ENCODE measurements at places on chromosomes 2 and 18.

- DNase-seq: no peak
These were observed 78.5 kb downstream of the KLF7 start for GRCh38 chr2:207087046-207087902.

GRCh38 chr2:200131307-200131706 is 175.2 kb upstream of the SPATS2L start:
- no peak for DNase-seq

DNA sequence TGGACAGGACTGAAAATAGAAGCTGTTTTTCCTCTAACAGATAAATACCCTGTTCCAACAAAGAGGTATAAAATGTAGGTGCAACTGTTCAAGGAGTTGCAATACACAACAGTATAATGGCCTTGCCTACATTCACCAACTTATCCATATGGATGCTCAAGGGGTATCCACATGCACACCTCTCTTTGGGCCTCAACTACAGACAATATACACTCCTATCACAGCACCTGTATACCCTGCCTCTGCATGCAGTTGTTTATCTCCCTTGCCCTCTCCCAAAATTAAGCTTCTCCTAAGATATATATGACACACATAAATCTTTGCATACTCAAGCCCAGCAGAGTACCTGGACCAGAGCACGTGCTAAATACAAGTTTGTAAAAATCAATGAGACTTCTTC is 37.3 kb downstream of the DARS1 start:
- no peak for DNase-seq

DNA sequence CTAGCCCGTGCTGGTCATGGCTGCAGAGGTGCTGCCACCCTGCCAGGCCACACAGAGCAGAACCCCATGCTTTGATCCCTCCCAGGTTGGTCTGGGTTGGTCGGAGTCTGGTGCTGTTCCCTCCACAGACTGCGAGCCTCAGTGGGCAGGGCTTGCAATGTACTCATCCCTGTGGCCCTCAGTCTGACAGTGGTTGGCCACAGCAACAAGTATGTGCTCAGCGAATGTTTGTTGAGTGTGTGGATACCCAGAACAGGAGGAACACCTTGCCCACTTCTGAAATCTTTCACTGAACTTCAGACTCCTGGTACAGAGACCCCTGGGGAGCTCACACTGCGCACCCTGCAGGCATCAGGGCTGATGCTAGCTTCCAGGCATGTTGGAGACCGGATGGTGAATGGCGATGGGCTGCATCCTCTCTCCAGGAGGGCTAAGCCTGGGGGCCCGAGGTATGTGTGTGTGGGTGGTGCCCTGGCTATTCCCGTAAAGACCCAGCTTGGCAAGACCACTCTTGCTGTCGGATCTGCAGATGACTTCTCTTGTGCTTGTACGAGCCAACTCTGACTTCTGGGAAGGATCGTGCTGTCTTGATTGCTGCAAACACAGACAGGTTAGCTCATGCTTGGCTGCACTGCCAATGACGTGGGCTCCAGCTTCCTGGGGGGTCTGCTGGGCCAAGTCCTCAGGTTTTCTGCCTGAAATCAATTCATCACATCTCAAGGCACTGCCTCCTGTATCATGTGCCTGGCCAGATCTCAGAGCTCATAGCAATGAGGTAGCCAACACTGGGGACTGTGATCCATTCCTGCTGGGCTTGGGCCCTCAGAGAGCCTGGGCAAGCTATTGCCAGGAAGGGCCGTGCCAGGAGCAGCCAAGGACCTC is 43.7 kb downstream of the RHOB start:
- DNase-seq: no peak

GRCh38 chr18:35045806-35046205 is 4.6 kb downstream of the MAPRE2 start:
- DNase-seq: no peak
